Hair follicle dermal papilla cell (primary cell): ENCODE measurements at places on chromosomes 5 and 9. TPM values are rescaled to one million over a fixed set of nuclear protein-coding genes. Genes with fewer than 3 reads are reported as not detected.

Gene CREB3
- total RNA-seq: 61.7 and 78.1 TPM in 2 replicates

Gene FSTL4
- total RNA-seq: not detected in 2 replicates

Gene SPATA31E1
- total RNA-seq: not detected in 2 replicates

Gene ECSCR
- total RNA-seq: 1.8 TPM in 1 of 2 replicates, not detected in the other

Gene HAND1
- 0.12 TPM in 1 of 2 replicates, not detected in the other for total RNA-seq

Gene TTC39B
- total RNA-seq: 13.0 TPM in 2 replicates

Gene HNRNPK
- 420 and 450 TPM in 2 replicates for total RNA-seq

Gene GDA
- total RNA-seq: not detected in 2 replicates

Gene RMRP
- 68,660 and 79,842 TPM in 2 replicates for total RNA-seq

Gene ANXA6
- total RNA-seq: 666 and 722 TPM in 2 replicates

Gene GRIN3A
- total RNA-seq: not detected in 2 replicates

Gene HTR1A
- total RNA-seq: not detected in 2 replicates

Gene PCDHB5
- total RNA-seq: 1.1 and 1.2 TPM in 2 replicates

Gene AGXT2
- not detected in 2 replicates for total RNA-seq

Gene CMYA5
- total RNA-seq: 2.4 and 2.8 TPM in 2 replicates

Gene STPG3
- total RNA-seq: not detected in 2 replicates

Gene EFNA5
- 10.3 and 11.7 TPM in 2 replicates for total RNA-seq

Gene C5
- 2.4 and 3.7 TPM in 2 replicates for total RNA-seq

Gene CAVIN4
- total RNA-seq: 1.1 and 1.6 TPM in 2 replicates

Gene SNCAIP
- 0.61 and 0.65 TPM in 2 replicates for total RNA-seq

Gene PHF24
- total RNA-seq: under 0.01 TPM in 2 replicates

Gene TXN
- 177 and 267 TPM in 2 replicates for total RNA-seq
